Midbrain (tissue), 1 donor: ENCODE measurements at places on chromosomes 5 and 9.

- DNase-seq, result no peak
These were observed 64.6 kb downstream of the ELOVL7 start for GRCh38 chr5:60779466-60779865.

DNA sequence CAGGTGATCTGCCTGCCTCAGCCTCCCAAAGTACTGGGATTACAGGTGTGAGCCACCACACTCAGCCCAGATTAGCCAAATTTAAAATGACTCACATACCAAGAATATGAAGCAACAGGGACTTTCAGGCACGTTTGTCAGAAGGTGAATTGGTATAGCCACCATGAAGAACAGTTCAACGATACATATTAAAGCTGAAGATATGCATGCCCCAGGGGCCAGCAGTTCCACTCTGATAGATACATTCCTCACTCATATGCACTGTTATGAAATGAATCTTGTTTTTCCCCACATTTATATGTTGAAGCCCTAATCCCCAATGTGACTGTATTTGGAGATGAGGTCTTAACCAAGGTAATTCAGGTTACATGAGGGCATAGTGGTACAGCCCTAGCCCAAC is 22.5 kb downstream of the SLC35D2 start:
- DNase-seq, result no peak

- DNase-seq, result no peak
These were observed 28.8 kb downstream of the IL12B start for GRCh38 chr5:159301466-159301865.

- no peak for DNase-seq
These were observed 653.8 kb upstream of the RIOK2 start for GRCh38 chr5:97836816-97837215.

GRCh38 chr5:125337294-125337693 is 590.9 kb upstream of the ZNF608 start:
- no peak for DNase-seq

GRCh38 chr9:108412755-108413154 is 443.0 kb downstream of the ACTL7B start:
- no peak for DNase-seq

- peak; percentile 59 for DNase-seq
These were observed 17.1 kb downstream of the STC2 start for GRCh38 chr5:173310861-173311785.

DNA sequence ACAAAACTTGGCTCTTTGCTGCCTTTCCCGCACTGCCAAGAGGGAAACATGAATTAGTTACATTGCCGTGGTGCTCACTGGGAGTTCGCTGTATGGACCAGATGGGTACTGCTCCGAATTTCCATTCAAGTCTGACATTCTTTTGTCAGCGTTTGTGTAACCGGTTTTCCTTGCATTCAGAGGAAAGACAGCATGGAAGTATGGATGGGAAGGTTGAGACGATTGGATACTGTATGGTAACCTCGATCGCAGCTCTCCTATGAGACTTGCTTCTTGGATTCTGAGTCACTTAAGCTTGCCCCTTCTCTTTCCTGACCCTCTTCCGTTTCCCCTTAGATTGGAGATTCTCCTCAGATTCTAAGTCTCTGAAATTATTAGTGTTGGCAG is 625 bp upstream of the UBLCP1 start:
- peak; percentile 62 for DNase-seq

- no peak for DNase-seq
These were observed 115.8 kb upstream of the MAP3K1 start for GRCh38 chr5:56699538-56699937.

- no peak for DNase-seq
These were observed 98.8 kb upstream of the SEMA6A start for GRCh38 chr5:116673453-116673852.

GRCh38 chr5:130425424-130425823 is 521.2 kb downstream of the CHSY3 start:
- DNase-seq, result no peak

DNA sequence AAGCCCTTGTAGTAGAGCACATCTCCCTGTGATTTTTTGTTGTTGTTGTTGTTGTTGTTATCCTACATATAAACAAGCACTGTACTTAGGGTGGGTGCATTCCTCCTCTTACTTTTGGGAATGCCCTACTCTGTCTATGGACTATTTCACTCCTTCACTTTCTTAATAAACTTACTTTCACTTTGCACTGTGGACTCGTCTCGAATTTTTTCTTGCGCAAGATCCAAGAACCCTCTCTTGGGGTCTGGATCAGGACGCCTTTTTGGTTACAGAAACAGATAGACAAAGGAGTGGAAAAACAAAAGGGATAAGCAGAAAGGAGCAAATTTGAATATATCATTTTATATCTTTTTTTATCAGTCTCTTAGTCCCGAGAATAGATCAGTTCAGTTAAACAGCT is 14.4 kb upstream of the PAIP1 start:
- no peak for DNase-seq

DNA sequence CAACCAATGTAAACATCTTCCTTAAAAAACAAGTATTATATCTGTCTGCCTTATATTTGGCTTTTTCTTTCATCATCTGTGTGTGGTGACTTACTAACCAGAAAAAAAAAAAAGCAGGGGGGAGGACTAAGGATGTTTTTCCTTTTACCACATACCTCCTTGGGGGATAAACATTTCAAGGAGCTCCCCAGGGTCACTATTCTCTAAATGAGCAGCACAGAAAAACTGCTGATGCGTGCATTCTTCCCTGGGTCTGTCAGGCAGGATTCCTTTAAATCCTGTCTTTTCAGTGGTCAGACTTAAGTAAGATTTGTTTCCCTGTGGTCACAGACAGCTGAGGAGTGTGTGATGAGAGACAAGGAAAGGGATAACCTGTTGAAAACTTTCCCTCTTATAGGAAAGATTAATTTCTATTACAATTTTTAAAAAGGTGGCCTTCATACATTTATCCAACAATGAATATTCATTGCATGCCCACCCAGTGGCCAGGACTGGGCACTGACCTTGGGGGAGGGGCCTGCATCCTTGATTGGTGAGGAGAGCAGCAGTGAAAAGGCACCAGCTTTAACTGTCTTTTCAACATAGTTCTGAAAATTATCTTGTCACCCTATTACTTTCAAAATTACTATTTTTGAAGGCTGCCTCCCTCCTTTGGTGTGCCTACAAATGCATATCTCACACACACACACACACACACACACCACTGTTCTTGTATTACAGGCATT is 123.1 kb downstream of the TLE4 start:
- DNase-seq, result no peak

DNA sequence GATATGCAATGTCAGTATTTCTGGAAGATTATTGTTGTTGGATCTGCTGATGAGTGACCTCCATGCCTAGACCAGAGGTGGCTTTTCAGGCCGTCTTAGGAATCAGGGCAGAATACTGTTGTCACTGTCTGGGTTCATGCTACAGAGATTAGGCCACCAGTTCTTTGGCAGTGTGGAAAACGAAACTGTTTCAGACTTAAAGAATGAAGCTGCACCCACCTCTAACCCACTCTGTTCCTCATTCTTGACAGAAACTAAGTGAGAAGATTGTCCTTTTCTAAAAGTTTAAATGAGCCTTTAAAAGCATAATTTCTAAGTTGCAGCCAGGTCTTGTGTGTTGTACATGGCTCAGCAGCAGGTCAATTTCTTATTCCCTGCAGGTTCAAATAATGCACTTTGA is 444.3 kb downstream of the ENC1 start:
- DNase-seq, result no peak

GRCh38 chr9:137534256-137535119 is 15.7 kb downstream of the PNPLA7 start:
- DNase-seq, result peak; percentile 36

DNA sequence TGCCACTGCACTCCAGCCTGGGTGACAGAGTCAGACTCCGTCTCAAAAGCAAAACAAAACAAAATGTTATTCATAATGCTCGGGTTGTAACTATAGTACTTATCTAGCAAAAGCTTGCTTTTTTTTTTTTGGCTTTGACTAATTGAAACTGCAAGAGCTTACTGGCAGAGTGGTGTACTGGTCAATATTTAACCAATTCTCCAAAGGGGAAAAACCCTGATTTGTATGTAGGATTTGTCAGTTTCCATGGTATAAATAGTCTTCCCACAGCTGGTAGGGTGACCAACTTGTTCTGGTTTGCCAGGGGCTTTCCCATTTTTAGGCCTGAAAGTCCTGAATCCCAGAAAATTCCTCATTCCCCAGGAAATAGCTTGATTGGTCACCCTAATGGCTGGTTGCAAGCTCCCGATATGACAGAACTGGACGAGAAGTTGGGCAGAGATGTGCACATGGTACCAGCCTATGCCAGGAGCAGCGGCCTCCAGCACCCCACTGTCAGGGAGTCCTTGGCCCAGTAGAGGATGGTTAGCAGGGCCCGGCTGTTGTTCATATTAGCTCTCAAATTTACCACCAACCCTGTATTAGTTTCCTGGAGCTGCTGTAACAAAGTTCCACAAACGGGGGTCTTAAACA is 58.0 kb downstream of the FXN start:
- DNase-seq, result no peak

DNA sequence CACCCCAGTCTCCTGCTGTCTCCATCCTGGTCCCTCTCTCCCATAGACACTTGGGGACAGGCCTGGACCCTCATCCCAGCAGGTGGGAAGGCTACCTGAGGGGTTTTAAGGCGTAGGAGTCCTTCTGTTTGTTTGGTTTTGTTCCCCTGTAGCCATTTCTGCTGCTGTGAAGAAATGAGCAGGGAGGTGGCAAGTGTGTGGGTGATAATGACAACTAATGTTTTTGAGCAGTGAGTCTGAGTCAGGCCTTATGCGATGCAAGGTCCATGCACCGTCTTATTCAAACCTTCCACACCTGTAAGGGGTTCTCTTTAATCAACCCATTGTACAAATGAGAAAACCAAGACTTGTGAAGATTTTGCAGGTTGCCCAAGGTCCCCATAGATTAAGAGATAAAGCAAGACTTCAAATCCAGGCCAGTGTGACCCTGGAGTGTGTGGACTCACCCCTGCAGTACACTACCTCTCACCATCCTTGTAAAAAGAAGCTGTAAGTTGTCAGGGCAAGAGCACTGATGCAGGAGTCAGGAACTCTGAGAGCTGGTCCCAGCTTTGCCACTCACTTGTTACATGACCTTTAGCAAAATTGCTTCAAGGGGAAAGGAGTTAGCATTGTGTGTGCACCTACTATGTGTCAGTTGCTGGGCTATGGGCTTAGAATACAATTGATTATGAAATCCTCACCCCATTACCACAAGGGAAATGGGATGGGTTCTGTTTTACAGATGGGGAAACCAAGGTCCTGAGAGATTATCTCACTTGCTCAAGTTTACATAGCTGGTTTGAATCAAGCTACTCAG is 7.6 kb downstream of the PCDH12 start:
- no peak for DNase-seq

DNA sequence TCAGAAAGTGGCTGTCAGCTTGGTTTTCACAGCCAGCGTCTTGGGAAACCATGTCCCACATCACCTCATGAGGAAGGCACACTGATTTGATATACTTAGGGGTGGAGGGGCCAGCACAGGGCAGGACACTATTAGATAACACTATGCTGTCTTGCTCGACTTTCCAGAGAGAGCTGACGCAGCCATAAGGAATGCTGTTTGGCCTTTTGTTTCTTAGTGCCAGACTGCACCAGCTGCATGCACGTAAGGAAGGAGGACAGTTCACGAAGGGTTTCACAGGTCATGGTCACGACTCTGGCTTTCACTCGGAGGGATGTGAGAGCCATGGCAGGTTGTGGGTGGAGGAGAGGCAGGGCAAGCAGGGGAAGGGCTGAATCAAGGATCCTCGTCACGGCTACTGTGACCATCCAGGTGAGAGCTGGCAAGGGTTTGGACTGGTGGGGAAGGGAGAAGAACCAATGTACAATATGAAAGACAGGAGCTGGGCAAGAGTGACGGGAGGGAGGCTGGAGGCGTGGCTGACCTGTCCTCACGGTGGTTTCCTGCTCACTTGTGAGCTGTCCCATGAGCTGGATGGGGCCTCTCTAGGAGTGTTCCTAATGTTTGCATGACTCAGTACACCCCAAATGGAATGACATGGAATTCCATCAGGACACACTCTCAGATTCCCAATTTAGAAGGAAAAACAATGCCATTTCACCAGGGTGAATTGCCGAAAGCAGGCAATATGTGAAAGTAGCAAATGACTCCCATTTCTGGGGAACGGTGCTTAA is 61.7 kb downstream of the OTULIN start:
- DNase-seq, result no peak

GRCh38 chr9:111381006-111381405 is 51.0 kb upstream of the OR2K2 start:
- DNase-seq, result no peak

DNA sequence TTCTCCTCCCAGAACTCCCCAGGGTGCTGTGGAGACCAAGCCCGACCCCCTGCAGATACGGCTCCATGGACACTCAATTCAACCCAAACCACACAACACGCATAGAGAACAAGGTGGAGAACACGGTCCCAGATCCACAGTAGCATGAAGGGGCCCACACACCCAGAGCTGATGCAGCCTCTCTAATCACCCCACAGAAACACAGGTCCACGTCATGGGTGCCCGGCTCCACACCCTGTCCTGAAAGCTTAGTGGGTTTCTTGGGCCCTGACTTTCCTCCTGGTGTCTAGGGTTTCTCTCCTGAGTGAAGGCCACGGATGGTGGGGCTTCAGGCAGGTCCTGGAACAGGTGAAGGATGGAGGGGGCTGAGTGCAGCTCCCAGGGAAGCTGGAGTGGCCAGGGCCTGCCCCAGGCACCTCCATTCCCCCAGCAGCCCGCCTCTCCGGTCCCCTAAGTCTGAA is 1.5 kb upstream of the SLC23A1 start:
- no peak for DNase-seq

- no peak for DNase-seq
These were observed 54.5 kb downstream of the C9orf152 start for GRCh38 chr9:110153431-110153830.

- no peak for DNase-seq
These were observed 2.1 kb upstream of the UIMC1 start for GRCh38 chr5:177008716-177009115.

DNA sequence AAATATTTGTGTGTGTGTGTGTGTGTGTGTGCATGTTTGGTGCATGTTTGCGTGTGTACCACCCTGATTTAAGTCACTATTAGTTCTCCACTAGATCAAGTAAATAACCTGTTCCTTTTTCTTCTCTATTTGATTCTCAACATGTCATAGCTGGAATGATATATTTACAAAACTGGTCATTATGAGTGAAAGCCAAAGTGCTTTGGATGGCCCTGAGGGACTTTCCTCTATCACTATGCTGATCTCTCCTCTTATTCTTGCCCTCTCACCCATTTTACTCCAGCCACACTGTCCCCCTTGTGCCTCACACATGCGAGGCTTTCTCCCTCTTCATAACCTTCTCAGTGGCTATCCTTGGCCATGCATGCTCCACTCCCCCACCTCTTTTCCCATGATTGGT is 144.6 kb upstream of the NMUR2 start:
- DNase-seq, result no peak

GRCh38 chr5:149639737-149640136 is 58.4 kb downstream of the ARHGEF37 start:
- DNase-seq, result no peak
